ENCODE measurements at places on chromosomes 11 and 22.

- DNase-seq, result no peak
These were observed 79.2 kb upstream of the CEP126 start for GRCh38 chr11:101835506-101836063.

DNA sequence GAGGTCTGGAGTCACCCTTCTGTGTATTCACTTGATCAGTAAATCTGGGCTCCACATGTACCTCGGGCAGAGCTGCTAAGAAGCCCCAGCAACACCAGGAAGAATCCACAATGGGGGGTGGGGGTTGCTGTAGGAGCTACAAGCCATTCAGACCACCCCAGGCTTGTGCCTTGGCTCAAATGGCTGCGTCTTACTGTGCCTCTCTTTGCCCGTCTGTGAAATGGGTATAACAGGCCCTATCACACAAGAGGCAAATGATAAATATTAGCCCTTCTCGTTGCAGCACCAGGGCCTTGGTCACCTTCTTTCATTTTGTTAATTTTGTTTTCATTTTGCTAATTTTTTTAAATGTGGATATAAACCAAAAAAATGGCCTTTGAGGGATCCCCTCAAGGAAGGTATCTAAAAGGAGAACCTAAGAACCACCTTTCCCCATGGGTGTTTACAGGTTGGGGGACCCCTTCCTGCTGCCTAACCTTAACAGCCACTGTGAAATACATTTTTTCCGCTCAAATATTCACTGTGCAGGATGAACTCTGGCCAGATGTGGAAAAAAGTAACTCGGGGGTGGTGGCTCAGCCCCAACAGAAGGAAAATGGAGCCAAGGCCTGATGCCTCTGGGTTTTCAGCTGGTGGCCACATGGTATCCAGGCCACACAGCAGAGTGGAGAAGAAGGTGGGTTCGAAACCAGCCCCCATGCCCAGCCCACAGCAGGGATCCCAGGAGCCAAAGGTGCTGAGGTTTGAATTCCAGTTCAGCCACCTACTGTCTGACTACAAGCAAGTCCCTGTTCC, 284.0 kb downstream of the MN1 start:
- DNase-seq, result no peak

DNA sequence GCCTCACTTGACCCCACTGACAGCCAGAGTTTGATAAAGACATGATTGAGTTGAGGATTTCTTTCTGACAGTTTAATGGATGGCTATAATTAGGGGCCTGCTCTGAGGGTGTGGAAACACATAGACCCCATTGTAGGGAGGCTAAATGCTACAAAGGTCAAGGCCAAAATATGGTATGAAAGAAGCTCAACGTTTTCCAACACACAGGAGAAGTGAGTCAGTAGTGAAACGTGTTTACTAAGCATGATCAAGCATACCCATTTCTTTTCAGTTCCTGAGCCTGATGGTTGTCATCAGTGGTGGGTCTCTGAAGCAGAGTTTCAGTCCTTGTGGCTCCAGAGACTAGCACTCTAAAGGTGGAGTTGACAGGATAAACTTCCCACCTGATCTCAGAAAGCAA, 69.7 kb downstream of the SNX19 start:
- DNase-seq, result no peak

DNA sequence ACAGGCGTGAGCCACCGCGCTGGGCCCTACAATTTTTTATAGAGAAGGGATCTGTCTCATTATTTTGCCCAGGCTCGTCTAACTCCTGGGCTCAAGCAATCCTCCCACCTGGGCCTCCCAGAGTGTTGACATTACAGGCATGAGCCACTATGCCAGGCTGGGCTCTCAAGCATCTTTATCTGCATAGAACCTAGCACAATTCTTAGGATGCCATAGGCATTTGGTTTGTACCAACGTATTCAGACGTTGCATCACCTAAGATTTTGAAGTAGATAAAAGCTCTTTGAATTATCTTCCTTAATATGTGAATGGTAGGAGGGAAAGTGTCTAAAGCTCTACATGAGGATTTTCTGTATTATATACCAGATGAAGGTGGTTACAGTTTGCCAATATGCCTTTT, 30.5 kb downstream of the RTN3 start:
- no peak for DNase-seq

- DNase-seq, result no peak
These were observed 34.9 kb downstream of the PRDM11 start for GRCh38 chr11:45181193-45181888.

GRCh38 chr22:29617922-29618629, 14.6 kb downstream of the NF2 start:
- DNase-seq, result no peak

DNA sequence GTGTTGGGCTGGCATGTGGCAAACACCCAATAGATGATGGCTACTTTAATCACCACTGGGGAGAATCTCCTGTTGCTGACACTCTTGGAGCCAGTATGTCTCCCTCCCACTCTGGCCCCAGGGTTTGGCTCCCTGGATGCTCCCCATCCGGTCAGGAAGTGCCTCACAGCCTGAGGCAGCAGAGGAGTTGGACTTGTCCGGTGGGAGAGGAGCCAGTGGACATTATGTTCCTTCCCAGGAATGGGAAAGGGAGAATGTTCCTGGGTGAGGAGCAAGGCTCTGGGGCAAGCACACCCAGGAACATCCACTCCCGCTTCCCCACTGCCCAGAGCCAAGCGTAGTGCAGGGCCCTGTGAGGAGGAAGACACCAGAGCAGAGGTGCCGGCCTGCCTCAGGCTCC, 84.6 kb upstream of the NAV2 start:
- no peak for DNase-seq

DNA sequence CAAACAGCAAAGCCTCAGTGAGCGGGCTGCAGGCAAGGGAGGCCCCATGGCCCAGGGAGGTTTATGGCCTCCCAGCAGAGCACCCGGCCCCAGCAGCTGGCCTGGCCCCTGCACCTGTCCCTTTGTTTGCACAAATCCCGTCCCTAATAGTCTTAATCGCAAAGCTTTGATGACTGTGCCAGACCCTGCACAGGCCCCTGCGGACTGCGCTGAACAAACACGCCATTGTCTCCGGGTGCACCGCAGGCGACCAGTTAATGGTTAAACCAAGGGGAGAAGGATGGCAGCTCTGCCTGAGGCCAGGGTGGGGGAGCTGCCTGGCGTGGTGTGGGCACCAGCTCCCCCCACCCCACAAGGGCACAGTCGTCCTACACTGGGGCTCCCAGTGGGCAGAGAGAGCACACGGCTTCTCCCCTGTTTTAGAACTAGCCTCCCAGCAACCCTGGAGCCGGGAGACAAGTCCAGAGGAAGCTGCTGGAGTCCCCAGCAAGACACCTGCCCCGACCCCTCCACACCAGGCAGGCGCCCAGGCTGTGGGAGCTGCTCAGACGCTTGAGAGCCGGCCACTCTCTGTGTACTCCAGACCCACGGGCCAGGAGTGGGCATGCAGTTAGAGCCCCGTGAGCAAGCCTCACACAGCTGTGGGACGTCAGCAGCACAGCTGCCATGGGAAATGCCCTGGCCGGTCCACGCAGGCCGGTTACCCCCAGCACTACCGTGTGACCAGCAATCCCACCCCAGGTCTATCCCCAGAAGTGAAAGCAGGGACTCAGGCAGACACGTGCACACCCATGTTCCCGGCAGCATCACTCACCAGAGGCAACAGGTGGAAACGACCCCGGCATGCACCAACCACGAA, 39.7 kb upstream of the TH start:
- DNase-seq, result no peak

DNA sequence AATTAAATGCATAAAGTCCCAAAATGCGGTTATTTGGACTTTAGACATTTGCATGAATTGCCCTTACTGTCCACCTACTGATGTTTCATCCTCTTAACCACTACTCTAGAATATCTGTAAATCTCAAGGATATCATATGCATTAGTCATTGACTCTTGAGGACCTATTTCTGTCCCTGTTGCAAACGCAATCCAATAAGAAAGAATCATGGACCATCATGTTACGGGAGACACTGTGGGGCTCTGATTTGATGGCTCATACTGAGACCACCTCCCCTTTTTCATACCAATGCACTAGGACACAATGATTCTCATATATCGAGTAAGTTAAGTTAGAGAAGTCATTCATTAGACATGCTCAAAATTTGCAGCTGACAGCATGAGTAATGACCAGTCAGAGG, 14.4 kb downstream of the POU2AF2 start:
- no peak for DNase-seq

GRCh38 chr22:41217553-41218157, 12.5 kb downstream of the L3MBTL2 start:
- DNase-seq, result no peak

DNA sequence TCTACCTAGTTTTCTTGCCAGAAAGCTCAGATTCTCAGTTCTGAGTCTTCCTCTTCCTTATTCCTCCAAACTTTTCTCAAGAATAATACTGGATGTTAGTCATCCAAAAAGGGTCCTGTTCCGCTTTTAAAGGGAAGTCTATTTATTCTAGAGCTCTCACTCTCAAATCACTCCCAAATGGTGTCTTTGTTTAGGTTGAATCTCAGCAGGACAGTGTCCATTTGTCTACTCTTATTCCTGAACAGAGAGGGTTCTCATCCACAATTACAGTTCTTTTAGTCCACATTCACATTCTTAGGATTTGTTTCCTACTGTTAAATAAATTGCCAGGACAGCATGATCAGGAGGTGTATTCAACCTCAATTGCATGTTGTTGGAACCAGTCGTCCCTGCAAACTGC, 61.3 kb downstream of the MUC15 start:
- DNase-seq, result no peak

GRCh38 chr11:120771551-120772060, 252.3 kb upstream of the TBCEL start:
- DNase-seq, result no peak

GRCh38 chr11:47852053-47852452, 3.9 kb upstream of the NUP160 start:
- DNase-seq, result no peak

DNA sequence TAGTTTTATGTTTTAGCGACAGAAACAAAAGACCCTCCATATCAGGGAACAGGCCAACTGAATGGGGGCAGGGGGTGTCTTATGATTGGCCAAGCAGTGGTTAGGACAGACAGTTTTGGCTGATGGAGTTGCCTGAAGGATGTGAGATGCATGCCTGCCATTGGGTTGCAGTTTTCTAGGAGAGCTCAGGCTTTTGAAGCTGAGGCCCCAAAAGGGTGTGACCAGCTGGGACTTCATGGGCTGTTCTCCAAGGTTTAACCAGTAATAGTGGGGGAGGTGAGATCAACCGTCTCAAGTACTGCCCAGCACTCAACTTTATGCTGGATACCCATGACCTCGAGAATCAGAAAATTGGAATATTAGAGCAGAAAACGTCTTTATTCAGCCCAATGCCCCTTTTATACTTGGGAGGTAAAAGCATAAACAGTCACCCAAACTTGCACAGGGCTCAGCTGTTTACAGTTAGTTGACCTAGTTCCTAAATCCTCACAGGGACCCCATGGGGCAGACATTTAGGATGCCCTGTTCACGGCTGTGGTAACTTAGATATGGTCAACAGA, 13.5 kb downstream of the DTX4 start:
- DNase-seq, result no peak

GRCh38 chr11:101435408-101435973, 148.3 kb downstream of the TRPC6 start:
- DNase-seq, result no peak

- DNase-seq, result peak; percentile 76
These were observed 39.6 kb downstream of the NUMA1 start for GRCh38 chr11:72040491-72041363.

DNA sequence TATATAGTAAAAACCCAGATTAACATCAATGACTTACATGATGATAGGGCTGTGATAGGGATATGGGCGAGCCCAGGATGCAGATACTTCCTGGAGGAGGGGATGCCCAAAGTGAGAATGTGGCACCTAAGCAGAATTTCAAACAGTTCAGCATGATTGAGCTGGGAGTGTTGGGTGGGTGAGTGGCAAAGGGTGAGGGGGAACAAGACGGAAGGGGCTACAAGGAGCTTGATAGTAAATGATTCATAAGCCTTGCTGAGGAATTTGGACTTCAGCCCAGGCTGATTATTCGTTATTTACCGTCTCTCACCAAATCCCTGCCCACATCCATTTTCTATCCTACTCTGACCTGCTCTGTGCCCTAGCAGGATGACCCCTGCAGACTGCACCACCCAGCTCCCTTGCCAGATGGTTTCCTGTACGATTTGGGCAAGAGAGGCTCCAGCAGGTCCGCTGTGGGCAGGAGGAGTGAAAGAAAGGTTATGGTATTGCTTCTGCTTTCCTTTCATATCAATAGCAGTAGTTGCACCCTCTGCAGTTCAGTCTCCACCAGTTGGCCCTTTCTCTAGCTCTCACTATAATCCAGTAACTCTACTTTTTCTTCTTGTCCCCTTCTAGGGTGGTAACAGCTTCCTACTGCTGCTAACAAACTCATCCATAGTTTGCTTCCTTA, 30.3 kb upstream of the SIK2 start:
- DNase-seq, result no peak

DNA sequence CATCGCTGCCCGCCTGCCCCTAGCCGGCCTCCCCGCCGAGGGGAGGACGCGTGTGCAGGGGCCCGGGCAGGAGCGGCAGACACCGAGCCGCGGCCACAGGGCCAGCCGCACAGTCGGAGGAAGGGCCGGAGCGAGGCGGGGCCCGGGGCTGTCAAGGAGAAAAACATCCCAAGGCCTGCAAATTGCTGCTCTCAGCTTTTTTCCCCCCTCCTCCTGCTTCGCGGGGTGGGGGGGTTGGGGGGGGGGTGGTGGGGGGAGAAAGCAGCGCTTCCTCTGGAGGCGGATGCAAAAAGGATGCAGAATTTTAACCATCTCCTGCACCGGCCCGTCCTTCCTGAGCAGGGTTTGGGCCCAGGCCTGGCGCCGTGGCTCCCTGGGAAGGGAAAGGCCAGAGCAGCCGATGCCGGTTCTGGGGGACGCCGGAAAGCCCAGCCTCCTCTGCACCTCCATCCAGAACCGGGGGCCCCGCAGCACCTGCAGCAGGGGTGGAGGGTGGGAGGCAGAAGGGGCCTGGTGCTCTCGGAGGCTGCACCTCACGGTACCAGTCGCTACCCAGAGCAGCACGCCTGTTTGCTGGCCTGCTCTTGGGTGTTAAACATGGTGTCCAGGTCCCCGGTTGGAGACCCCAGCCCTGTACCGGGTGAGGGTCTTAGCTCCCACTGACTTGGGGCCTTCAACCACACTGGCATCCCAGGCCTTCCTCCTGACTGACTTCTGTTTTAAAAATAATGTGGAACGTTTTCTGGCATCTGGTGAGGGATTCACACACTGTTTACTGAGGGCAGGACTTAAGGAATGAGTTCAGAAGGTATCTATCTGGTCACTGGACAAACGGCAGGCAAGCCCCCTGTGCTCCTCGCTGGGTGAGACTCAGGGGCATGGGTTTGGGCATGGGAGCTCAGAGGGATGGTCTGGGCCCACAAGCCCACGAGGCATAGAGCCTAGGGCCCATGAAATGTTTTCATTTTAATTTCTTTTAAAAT, 77.4 kb upstream of the WNT7B start:
- DNase-seq, result no peak

DNA sequence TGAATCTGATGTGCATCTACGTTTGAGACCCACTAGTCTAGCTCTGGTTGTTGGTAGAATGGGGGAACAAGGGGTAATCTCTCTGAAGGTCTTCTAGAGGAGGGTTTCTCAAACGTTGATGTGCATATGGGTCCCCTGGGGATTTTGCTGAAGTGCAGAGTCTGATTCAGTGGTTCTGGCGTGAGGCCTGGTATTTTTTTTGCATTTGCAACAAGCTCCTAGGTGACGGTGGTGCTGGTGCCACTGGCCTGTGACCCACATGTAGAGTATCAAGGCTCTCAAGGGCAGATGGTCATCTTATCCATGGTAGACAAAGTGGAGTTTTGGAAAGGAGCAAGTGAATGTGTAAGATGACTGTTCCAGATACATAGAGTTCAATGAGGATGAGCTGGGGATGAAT, 97.1 kb downstream of the CEP164 start:
- DNase-seq, result no peak

GRCh38 chr11:33065445-33066178, 26.2 kb downstream of the TCP11L1 start:
- peak; percentile 42 for DNase-seq
